Fibroblast of the aortic adventitia (primary cell): ENCODE measurements at places on chromosomes 2 and 18.
A peak's percentile ranks its signal among the peaks of the same experiment; 100 is the strongest.

GRCh38 chr2:4604767-4605166, 901.4 kb downstream of the DCDC2C start:
- DNase-seq, result no peak

DNA sequence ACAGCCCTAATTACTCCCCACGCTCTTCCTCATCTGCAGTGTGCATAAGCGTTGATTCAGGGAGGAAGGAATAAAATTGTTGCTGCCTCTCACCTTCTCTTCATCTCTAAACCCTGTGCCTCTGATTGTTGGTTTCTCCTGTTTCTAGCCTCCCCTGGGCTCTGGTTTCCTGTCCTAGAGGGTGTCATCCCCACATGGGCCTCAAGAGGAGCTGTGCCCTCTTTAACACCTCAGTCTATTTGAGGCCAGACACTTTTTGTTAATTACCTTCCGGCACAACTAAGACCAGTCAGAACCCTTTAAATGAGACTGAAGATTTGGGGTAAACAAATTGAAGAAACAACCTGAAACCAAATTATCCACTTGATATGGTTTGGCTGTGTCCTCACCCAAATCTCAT, 9.7 kb downstream of the CTAGE1 start:
- DNase-seq, result no peak

DNA sequence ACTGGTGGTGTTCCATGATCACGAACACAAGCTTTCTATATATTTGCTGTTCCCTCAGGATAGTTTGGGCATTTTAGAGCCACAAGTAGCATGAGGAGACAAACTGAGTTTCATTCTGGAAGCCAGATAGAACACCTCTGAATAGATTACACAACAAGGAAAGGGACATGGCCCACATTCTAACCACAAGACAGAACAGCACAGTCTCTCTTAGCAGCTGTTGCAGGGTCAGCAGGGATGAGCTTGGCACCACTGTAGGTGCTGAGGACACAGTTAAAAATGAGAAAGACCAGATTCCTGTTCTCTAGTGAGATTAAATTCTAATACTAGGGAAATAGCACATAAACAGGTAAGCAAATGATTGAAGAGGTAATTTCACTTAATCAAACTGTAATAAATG, 235.3 kb downstream of the ZNF407 start:
- no peak for DNase-seq

GRCh38 chr2:80499095-80499494, 194.5 kb upstream of the LRRTM1 start:
- peak; percentile 77 for DNase-seq

DNA sequence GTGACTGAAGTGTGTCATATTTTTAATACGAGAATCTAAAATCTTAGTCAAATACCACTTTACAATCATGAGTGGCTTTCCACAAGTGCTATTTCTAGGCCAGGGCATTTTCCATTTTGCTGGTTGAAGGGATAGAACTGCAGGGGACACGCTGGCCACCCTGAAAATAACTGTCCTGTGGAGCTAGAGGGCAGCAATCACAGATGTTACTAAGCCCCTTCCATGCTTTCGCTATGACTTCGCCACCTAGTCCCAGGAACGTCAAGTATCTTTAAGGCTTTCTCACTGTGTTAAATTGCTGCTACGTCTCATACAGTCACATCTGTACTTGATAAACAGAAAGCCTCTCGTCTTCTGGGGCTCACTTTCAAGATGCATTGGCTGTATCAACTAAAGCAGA, 171.8 kb downstream of the CDH2 start:
- DNase-seq, result no peak

DNA sequence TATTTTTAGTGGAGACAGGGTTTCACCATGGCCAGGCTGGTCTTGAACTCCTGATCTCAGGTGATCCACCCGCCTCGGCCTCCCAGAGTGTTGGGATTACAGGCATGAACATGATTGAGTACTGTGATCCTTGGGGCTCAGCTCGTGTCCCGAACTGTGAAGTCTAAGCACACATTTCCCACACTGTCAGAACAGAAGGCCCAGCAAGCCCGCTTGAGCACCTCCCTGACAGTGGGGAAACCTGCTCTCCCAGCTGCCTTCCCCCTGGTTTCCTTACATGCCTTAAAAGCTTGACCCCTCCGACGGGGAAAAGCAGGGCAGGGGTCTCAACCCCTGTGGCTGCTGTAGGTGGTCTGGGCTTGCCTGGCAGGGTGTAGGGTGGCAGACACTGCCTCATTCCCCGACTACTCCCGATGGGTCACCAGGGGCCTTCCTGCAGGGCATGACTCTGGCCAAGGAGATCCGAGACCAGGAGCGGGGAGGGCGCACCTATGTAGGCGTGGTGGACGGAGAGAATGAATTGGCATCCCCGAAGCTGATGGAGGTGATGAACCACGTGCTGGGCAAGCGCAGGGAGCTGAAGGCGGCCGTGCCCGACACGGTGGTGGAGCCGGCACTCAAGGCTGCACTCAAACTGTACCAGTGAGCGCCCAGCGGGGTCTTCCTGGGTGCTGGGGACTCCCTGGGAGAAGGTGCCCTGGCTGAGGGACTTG, 10.1 kb downstream of the VIL1 start:
- DNase-seq, result no peak

- no peak for DNase-seq
Observed at GRCh38 chr2:12665334-12665733, 51.4 kb upstream of the TRIB2 start.

- DNase-seq, result no peak
Observed at GRCh38 chr2:15995603-15996002, 55.3 kb downstream of the MYCN start.

GRCh38 chr2:101332885-101333766, 24.6 kb upstream of the RNF149 start:
- no peak for DNase-seq

- no peak for DNase-seq
Observed at GRCh38 chr18:75221397-75221796, 10.8 kb downstream of the TSHZ1 start.

DNA sequence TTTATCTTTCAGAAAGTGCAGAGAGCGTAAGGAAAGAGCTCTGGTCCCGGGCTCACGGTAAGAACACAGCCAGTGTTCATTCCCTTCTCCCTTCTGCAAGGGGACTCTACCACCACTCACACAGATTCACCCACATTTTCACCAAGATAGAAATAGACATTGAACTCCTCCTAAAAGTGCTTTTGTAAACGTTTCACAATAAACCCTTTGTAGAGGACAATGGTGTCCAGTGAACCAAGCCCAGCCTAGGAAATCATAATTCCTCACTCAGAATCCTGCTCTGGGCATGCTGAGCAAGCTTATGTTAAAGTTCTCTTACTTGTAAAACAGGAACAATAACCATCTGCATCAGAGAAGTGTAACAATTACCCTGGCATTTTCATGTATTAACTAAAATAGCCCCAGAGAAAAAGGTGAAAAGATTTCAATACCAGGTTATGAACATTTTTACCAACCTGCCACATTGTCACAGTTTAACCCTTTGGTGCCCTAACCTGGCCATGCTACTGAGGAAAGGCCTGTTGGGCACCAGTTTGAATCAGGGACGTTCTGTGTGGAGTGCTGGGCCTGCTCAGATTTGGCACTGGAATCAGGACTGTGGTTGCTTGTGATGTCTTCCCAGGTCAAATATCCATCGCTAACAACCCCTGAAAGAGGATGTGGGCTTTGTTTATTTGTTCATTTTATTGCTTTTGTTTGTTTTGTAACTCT, 22.5 kb upstream of the NDUFV2 start:
- DNase-seq, result no peak

GRCh38 chr2:67389286-67389685, 7.8 kb upstream of the ETAA1 start:
- peak; percentile 85 for DNase-seq

DNA sequence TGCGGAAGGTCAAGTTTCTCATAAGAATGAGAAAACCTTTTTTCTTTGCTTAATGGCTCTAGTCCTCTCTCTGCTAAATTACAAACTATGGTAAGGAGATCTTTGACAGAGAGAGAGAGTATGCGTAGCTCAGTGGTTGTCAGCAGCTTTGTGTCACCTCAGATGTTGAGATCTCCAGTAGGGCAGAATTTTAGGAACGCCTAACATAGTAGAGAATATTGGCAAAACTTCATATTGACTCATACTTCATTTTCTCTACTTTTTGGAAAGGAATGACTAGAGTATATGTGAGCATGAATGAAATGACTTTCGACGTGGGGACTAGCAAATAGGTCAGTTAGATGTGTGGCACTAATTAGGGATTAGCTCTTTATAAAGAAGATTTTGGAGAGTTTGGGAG, 64.0 kb downstream of the WDR7 start:
- peak; percentile 8 for DNase-seq

GRCh38 chr18:905307-905947, 756 bp downstream of the ADCYAP1 start:
- no peak for DNase-seq

DNA sequence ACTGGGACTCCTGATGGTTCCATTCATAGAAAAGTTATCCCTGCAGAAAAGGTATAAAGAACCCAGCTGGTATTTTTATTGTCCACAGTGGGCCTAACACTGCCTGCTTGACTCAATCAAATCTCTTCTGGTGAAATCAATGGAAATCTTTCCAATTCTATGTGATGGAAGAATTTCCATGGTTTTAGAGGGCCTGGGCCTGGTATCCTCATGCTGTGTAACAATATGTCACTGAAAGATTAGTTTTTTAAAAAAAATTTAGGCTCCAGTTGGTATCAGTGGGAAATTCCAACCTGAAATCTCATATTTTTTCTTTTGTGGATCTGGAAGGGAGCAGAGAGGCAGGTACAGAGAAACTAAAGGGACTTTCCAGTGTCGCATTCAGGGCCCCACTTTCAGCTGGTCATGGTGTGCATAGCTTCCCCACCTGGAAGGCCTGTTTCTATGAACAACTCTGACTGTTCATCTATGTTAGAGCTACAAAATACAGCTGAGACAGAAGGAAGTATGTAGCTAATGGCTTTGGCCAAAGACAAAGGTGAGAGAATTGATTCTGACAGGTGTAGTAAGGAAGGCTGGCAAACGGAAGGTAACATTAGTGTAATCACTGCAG, 20.9 kb downstream of the NEB start:
- DNase-seq, result no peak

DNA sequence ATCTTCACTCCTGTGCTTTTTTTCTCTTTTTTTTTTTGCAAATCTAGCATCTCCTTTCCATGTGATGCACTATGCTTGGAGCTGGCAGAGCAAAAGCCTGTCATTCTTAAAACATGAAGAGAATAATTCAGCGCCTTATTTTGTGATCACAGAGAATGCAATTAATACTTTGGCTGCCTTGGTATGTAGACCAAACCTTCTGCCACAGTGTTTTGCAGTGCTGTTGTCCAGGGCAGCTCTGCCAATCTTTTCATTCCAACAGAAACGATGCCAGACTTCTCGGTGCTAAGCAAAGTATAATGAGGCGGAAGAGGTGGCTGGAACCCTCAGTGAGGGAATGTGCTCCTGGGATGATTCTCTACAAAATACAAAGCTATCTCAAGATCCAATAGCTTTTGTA, 25.6 kb downstream of the BCL2 start:
- DNase-seq, result no peak

DNA sequence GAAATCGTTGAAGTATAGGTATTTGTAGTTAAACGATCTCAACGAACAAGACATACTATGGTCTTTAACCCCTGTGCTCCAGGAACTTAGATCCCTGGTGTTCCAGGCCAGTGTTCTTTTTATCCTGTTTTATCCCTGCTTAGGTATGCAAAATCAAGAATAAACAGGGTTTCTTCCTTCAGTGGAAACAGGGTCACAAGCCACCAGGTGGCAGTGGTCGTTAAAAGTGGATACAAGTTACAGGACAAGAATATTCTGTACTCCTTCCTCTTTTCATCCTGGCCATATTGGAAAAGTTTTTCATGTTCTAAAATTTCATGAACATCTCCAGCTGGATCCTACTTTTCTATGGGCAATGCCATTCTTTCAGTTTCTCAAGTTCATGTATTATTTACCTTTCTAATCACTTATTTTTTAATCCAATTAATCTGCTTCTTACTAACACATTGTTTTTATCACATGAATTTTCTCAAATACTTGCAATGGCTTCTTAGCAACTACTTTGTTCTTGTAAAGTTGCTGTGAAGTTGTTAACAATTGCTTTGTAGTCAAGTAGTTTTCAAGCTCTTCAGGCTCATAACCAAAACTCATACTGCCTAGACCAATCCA, 16.4 kb upstream of the HNMT start:
- DNase-seq, result peak; percentile 86

GRCh38 chr2:54052825-54053718, 62.3 kb upstream of the ACYP2 start:
- no peak for DNase-seq

DNA sequence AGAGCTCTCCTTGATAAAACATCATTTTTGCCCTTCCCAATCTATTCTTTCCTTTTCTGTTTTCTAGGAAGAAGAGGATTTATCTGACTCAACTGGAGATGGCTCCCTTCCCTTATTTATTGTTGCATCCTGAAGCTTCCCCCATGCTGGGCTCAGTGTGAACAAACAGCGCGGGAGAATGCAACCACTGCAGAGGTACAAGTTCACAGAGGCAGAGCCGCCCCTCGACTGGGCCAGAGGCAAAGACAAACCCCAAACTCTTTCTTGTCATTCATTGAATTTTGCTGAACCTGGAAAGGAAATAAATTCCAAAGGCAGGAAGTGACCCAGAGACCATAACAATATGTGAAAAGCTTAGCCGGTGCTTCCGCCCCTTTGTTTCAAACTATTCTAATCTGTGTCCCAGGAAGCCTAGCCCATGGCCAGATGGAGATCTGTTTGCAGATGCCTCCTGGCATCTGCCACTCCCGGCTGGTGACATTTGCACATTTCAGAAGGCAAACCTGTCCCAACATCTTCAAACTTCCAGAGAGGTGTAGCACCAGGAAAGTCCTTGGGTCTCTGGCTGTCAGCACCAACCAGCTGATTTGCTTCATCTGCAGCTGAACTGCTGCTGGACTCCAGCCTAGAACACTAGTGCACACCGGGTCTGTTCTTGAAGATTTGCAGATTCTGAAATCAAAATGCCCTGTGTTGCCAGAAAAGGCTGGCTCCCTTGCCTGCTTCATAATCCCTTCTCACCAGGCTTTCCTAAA, 79.4 kb upstream of the MAP4K3 start:
- DNase-seq, result peak; percentile 90

DNA sequence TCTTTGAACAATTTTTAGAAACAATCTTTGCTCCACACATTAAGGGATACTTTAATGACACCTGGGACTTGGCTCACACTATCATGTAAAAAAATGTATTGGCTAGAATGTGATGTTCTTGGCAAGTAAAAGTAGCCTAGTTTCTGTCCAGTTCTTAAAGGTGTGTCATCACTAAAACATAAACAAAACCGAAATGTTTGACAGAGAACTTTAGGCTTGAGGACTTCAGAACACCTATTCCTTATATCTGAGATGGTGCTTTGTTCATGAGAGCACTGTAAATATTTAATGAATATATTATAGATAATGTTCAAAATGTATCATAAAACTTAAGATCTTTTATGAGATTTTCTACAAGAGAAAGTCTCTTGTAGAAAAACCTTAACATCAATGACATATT, 19.8 kb upstream of the HNRNPA3 start:
- no peak for DNase-seq

DNA sequence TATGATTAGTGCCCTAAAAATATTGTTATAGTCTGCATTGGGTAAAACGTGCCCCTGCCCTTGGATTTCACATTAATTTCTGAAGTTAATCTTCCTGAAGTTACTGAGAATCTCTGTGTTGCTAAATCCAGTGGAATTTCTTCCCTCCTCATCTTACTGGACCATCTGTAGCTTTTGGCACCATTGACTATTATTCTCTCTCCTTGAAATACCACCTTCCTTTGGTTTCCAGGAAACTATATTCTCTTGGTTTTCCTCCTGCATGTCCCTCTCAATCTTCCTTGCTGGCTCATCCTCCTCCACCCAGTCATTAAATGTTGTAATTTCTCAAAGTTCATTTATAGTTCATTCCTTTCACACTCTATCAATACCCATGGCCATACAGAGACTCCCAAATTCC, 110.6 kb upstream of the SLC35G4 start:
- peak; percentile 19 for DNase-seq
